Astrocyte (in vitro differentiated cells and primary cell): ENCODE measurements at places on chromosomes 3 and 15. TPM values are rescaled to one million over a fixed set of nuclear protein-coding genes. Genes with fewer than 3 reads are reported as not detected.

Gene MFN1
- 53.1 and 57.7 TPM in 2 replicates for total RNA-seq

Gene ARHGEF26
- total RNA-seq: 1.7 TPM in 2 replicates

Gene SNTN
- not detected in 2 replicates for total RNA-seq

Gene PPP1R14D
- not detected in 2 replicates for total RNA-seq

Gene KNG1
- total RNA-seq: not detected in 2 replicates

Gene MEF2A
- 46.3 and 48.8 TPM in 2 replicates for total RNA-seq

Gene LRRFIP2
- total RNA-seq: 62.0 and 62.4 TPM in 2 replicates

DNA sequence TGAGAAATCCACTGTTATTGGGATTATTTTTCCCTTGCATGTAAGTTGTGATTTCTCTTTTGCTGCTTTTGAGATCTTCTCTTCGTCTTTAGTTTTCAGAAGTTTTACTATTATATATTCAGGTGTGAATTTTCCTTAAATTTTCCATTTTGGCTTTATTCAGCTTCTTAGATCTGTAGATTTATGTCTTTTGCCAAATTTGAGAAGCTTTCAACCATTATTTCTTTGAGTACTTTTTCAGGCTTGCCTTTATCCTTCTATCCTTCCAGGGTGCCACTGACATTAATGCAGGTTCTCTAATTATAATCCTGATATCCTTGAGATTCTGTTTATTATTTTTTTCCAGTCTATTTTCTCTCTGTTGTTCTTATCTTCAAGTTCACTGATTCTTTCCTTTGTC is 38.1 kb upstream of the XIRP1 start:
- DNase-seq: no peak

GRCh38 chr3:88041005-88041404 is 17.8 kb downstream of the CGGBP1 start:
- DNase-seq: no peak

- no peak for DNase-seq
Measured at GRCh38 chr3:100634493-100635272, 25.3 kb downstream of the ADGRG7 start.

- DNase-seq: no peak
Measured at GRCh38 chr15:94893091-94893490, 661.7 kb downstream of the MCTP2 start.

DNA sequence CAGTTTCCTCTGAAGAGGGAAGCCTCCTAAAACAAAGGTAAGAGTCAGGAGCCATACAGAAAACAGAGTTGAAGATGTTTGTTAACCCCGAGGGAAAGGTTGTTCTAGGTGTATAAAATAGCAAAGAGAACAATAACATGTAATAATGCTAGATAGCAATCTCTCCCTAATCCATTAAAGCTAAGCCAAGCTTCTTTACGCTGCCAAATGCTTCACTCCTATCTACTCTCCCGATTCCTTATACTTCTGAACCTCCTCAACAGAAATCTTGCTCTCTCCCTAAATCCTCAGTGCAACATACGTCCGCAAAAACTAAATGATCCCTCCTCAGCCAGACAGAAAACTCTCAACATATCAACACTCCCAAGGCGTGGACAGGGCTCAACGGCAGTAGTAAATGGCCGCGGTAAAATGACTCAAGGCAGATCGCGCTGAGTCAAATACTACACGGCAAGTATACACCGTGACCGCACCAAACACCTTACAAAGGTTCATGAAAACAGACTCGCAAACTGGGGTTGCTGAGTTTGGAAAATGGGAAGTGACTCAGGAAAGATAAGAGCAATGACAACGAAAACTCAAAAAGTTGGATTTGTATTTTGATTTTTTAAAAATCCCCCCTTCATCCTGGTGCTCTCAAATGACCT is 682 bp downstream of the CLDND1 start:
- DNase-seq: peak; percentile 68

GRCh38 chr3:48429960-48430707 is at the start of gene PLXNB1:
Gene PLXNB1, minus strand, starts transcription at chr3:48430086. Its CDS starts 5,475 bp downstream, at chr3:48424611.
- DNase-seq: peak; percentile 75

DNA sequence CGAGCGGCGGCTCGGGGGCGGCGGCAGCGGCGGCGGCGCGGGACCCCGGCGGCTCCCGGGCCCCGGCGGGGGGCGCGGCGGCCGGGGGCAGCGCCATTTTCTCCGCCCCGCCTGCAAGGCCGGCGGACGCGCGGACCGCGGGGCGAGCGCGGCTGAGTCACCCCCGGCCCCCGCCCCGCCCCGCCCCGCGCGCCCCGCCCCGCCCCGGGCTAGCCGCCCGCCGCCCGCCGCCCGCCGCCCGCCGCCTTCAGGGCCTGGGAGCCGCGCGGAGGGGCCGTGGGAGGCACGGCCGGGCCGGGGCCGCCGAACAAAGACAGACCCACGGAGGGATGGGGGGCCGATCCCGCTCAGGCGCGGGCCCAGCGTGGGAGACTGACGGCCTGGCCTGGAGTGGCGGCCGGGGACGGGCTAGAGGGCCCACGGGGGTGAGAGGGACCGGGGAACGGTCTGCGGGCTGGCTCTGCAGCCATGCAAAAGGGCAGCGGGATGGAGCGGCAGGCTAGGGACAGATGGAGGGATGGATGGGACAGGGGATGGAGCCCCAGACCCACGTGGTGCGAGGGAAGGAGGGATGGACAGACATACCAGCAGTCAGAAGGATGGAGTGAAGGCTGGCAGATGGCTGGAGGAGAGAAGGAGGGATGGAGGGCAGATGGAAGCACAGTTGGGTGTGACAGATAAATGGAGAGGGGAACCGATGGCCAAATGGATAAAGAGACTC is at the start of gene EIF4E3:
TSS of gene EIF4E3 (minus strand) at position 132 of the 721 bp plus-strand sequence. CDS start at position 97, 35 bp downstream.
- no peak for DNase-seq

DNA sequence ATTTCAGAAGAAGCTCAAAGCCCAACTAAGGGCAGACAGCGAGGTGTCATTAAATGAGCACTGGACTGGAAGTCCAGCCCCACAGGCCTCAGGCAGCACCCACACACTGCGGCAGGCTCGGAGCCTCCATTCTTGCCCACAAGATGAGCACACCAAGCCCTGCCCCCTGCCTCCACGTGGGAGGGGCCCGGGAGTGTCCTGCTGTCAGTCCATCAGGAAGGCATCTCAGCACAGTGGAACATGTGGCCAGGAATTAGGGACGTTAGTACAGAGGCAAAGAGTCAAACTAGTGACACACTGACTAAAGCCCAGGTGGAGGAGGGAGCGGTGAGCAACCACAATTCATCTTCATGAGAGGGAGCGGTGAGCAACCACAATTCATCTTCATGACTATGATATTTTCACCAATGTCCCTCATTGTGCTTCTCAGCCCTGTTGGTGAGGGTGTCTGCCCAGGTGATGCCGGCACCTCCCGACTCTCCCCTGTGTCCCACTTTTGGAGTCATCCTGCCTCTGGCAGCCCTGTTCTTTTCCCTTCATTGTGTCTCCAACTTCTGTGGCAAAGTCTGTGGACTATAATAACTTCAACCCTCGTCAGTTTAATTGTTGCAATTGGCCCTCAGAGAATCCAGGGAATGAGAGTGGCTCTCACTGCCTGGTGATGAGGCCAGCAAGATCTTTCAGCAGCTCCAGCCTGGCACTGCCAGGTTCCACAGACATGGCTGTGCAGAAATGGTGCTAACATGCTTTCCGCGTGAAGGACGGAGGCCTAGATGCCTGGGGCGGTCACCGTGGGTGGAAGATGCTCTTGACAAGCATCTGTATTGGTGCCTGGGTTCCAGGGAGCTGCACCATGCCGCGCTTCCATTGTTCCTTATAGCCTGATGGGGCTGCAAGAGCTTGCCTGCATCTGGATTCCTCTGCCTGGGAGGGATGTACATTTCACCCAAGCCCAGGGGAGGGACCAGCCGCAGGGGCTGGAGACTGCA is 23.1 kb upstream of the SKOR1 start:
- no peak for DNase-seq

DNA sequence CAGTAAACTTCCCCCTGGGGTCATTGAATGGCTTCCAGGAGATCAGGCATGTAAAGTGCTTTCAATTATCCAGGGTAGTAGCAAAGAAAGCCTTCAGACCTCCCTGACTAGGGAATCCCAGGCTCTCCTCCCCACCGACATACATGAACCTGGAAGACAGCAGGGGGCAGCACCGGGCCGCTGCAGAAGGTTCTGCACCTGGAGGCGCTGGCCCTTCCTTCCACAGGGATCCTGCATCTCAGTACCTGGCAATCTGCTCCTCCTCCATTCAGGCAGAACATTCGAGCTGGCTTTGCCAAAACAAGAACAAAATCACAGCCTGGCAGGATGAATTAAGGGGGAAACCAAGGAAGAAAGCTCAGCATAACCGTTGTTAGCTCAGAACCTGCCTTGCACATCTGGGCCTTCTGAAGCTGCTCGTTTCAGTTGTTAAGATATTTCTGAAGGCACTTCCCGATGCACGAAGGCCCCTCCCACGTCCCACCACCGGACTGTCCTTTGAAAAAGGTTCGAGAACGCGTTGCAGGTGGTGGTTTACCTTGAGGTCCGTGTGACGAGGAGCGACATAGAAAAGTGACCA is 237.7 kb downstream of the SLCO3A1 start:
- no peak for DNase-seq

DNA sequence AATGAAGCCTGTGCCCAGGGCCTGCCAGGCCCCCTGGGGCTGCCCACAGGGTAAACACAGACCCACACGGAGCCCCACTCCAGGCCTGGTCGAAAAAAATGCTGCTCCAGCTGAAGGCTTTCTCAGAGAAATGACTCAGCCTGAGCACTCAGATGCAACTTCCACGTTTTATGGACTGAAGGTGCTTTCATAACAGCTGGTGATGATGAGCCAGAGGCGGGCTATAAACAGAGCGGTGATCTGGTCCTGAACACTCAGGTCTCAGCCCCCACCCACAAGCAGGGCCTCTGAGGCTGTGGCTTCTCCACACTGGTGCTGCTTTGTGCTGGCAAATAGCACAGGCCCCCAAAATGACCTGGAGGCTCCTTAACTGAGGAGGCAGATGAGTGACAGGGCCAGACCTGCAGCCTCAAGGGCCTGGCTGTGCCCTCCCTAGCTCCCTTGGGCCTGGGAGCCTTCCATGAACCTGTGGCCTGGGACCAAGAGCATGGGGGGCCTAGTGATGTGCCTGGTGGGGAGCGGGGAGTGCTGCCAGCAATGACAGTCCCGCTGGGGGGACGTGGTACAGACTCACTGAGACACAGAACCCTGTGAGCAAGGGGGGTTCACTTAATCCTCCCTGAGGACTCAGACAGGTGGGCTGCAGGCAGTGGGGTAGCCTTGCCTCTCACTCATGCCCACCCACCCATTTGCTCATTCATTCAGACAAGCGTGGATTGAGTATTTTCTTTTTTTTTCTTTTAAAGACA is 23.0 kb upstream of the FURIN start:
- peak; percentile 82 for DNase-seq

DNA sequence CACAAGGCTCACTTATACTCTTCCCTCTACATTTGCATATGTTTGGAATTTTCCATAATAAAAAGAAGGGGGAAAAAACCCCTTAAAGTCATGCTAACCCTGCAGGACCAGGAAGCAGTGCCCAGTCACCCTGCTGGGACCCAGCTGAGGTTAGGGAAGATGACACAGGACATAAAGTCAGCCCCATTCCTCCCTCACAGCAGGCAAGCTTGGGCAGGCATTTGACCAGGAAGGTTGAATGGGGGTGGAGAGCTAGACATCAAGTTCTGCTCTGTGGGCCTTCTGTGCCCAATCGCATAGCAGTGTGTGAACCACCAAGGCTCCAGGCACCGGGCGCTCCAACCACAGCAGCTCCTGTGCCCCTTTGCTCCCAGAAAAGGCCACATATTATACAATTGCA is 7.1 kb upstream of the HDAC11 start:
- no peak for DNase-seq

DNA sequence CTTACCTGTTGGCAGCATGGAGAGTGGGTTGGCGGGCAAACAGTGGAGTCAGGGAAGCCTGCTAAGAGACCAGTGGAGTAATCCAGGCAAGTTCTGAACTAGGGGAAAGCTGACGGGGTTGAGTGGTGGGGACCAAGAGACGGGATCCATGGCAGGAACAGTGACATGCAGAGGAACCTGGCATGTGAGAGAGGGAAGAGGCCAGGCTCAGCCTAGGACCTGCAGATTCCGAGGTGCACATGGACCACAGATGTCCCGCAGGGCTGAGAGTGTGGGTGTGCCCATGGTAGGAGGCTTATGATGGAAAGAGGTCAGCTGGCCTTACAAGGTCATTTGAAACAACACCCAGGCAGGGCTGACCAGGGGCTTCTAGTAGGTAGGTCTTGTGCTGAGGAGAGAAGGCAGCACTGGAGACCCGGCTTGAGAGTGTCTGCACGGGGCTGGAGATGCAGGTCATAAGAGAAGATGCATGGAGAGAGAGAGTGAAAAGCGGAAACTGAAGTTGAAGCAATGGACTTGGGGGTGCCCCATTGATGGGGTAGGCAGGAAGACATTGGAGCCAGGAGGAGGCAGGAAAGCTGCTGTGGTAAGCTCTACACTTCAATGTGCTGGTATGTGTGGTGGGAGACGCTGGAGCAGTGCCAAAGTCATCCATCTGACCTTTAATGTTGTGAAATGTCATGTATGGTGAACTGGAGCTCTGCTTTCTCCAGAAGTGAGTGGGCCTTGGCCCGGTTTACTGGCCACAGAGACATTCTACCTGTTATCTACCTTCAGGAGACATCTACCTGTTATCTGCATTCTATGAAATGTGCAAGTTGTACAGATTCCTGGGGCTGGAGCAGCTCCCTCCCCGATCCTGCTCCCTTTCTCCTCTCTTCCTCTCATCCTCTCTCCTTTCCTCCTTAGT is 4.6 kb downstream of the SPSB4 start:
- no peak for DNase-seq

GRCh38 chr15:96484830-96485229 is 154.3 kb downstream of the NR2F2 start:
- no peak for DNase-seq

DNA sequence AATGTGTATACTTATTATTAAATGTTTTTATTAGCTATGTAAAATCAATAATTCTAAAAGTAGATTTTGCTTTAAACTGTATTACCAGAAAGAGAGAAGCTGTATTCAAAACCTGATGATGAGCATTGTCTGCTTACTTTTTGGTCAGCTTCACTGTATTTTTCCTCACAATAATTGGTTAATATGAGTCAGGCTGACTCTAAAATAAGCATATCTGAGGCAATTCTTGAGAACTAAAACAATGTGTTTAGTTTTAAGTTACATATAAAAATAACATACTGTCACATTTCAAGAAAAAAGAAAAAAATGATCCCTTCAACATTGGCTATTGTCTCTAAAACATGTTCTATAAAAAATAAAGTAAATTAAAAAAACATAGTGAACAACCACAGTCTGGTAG is 66.1 kb downstream of the EPHA3 start:
- DNase-seq: no peak

- no peak for DNase-seq
Measured at GRCh38 chr15:91447991-91448644, 348.1 kb downstream of the SV2B start.

- DNase-seq: peak; percentile 88
Measured at GRCh38 chr3:33211444-33211843, 7.2 kb downstream of the SUSD5 start.

- DNase-seq: peak; percentile 20
Measured at GRCh38 chr3:9175421-9175820, 74.0 kb downstream of the SRGAP3 start.

DNA sequence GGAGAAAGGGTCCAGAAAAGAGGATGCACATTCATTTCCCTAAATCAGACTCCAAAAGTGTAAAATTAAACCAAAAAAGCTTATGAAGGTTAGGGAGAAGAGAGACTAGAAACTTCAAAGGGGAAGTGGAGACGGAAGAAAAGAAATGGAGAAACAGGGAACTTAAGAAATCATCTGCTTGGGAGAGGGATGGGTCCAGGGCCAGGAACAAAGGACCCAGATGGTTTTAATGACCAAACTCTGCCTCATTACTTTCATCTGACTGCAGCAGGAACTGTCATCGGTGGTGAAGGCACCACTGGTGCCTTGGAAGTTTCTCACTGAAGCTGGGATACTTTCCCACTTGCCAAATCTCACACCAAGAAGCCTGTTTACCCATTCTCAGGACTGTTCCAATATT is 70.5 kb upstream of the SLC4A7 start:
- no peak for DNase-seq

- peak; percentile 21 for DNase-seq
Measured at GRCh38 chr3:107942244-107942643, 148.6 kb downstream of the CD47 start.
